ENCODE measurements at places on chromosomes 7 and 10.

GRCh38 chr7:45130910-45131309 lies 19.4 kb upstream of the TBRG4 start:
- DNase-seq = no peak

- DNase-seq = no peak
These were observed 2.4 kb downstream of the CHST12 start for GRCh38 chr7:2405601-2406345.

DNA sequence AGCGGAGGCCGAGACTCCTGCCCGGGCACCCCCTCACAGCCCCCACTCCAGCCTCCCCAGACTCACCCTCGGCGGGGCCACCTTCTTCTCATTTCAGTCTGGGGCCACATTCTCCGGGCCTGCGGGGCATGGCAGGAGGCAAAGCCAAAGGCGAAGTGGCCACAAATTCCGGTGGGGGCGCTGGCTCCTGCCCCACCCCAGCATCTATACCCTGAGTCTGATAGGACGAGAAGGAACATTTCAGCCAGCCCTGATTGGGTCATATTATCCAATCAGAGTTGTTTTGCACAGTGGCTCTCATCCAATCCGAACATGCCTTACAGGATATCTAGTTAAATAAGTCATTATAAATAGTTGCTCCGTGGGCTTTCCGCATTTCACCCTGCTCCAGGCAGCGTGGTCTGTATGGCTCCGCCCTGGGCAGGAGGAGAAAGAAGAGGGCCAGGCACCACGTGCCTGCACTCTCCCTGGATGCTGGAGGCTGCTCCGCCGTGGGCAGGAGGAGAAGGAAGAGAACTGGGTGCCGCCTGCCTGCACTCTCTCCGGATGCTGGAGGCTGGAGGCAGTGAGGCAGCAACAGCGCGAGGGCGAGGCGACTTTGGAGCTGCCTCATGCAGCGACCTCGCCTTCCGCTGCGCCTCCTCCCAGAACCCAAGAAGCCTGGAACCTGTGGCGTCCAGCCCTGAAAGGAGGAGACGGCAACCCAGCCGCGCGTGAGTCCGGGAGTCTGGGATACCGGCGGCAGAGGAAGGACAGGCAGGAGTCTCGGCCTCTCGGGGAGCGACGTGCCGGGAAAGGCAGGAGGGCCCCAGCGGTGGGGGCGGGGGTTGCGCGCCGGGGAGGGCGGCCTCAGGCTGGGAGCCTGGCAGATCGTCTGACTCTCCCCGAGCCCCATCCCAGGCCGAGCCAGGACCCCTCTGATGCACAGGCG lies 162.9 kb downstream of the ZNF33B start:
- no peak for DNase-seq

DNA sequence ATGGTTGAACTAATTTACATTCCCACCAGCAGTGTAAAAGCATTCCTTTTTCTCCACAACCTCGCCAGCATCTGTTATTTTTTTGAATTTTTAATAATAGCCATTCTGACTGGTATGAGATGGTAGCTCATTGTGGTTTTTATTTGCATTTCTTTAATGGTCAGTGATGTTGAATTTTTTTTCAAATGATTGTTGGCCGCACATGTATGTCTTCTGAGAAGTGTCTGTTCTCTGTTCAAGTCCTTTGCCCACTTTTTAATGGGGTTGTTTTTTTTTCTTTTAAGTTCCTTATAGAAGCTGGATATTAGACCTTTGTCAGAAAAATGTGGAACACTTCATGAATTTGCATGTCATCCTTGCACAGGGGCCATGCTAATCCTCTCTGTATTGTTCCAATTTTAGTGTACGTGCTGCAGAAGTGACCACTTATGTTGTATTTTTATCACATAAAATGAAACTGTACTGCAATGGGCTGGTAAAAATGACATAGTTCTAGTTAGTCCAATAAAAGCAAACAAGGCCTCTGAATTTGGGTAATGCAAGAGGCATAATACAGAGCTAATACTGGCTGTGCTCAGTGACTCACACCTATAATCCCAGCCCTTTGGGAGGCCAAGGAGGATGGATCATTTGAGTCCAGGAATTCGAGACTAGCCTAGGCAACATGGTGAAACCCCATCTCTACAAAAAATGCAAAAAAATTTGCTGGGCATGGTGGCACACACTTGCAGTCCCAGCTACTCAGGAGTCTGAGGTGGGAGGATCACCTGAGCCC lies 70.3 kb downstream of the ABI1 start:
- DNase-seq = no peak

GRCh38 chr10:78619115-78619851 lies 449.5 kb upstream of the ZMIZ1 start:
- DNase-seq = no peak

DNA sequence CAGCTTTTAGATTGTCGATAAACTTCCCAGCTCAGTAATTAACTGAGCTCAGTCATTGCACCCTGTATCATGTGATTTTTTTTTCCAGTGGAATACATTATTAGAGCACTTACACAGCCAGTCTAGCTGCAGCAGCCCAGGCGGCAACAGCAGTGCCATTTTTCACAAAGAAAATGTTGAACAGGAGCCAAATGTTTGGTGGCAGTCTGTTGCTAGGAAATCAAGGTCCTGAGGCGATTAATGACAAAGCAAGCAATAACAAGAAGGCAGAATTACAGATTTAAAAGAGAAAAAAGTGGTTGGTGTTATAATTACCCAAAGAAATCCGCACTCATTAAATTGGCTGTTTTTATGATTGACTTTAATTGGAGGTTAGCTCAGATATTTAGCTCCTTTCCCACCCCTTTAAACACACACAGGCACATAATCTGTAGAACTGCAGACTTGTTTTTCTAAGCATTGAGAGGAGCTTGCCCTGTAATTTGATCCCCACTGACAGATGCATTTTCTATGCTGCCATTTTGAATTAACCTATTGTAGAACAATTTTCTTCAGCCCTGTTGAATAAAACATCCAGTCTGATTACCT lies 267.4 kb downstream of the ADK start:
- DNase-seq = peak; percentile 96

- no peak for DNase-seq
These were observed 2.3 kb downstream of the ATXN7L1 start for GRCh38 chr7:105874055-105874454.

DNA sequence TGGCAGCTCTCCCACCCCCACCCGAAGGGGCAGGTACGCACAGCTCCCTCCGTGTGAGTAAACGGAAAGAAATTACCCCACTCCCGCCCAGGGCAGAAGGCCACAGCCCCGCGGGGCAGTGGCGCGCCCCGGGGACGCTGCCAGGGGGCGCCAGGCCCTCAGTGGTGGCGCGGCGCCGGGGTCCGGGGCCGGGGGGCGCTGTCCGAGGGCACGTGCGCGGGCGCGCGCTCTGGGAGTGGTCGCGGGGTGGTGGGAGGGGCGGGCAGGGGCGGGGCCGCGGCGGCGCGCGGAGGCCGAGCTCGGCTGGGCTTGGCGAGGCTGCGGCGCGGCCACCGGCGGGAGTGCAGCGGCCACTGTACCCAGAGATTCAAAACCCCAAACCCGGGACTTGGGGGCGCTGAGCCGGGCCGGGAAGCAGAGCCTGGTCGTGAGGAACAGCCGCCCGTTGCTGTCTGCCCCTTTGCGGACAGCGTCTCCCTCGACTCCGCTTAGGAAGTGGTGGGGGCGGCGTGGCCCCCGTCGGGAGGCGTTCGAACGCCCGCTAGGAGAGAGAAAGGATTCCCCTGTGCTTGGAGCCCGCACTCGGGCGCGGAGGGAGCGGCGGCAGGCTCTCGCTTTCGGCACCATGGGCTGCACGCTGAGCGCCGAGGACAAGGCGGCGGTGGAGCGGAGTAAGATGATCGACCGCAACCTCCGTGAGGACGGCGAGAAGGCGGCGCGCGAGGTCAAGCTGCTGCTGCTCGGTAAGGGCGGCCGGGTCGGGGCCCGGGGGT lies at the start of gene GNAI1:
TSS of gene GNAI1 (plus strand) at position 296 of the 773 bp plus-strand sequence. CDS start at position 626, 330 bp downstream.
- peak; percentile 77 for DNase-seq

- DNase-seq = no peak
These were observed 10.3 kb downstream of the TMEM106B start for GRCh38 chr7:12221414-12221813.

DNA sequence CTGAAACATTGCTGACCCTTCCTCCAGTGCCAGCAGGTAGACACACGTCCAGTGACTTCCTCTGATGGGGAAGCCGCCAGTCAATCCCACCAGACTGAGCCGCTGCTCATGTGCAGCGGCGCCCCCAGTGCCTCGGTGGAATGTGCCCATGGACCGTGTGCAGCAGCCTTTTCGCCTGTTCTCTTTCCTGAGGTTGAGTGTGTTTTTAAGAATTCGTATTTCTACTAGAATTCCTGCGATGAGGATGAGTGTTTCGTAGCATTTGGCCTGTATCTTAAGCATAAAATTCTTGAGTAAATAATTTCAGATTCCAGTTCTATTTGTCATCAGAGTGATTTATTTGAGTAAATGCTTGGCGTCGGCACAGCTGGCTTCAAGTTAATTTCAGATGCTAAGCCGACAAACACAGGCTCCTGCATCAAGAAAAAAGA lies 35.4 kb downstream of the BNIP3 start:
- no peak for DNase-seq

GRCh38 chr7:156666368-156667109 lies 26.0 kb downstream of the RNF32 start:
- DNase-seq = no peak

GRCh38 chr10:103751667-103752290 lies 103.6 kb downstream of the SH3PXD2A start:
- DNase-seq = no peak

DNA sequence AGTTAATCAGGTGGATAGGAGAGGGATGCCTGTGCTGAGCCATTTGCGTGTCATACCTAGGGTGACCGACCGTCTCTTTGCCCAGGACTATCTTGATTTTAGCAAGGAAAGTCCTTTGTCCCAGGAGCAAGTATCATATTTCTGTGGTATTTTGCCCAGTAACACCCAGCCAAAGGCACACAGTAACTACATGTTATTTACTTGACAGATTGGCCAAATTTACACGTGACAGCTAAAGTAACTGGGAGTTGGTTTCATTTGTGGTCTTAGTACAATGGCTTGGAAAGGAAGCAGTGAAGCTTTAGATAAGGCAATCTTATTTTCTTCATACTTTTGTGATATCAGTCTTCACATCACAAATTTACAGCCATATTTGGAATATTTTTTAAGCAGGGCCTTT lies 142.1 kb downstream of the JCAD start:
- no peak for DNase-seq

DNA sequence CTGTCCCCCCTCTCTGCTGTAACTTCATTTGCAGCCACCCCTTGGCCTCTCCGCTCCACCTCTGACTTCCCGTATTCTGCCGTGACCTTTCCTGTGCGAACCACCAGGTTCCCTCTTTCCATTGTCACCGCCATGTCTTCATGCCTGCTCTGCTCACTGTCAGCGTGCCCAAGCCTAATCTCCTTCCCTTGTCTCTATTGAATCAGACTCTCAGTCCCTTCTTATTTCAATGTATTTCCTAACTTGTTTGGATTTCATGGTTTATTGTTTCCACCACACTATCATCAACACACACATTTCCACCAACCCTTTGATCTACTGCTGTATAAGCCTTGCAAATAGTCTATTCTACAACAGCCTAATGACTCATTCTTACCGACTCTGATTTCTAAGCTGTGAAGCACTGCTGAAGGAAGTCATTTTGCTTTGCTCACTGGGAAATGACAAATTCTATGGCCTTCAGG lies 30.0 kb upstream of the INHBA start:
- no peak for DNase-seq
